Stimulated activated CD4-positive, alpha-beta T cell treated with anti-CD3 and anti-CD28 coated beads, Interleukin-15, amount 100 ng/mL, for 48 hours (primary cell): ENCODE measurements at places on chromosomes 4 and X.

DNA sequence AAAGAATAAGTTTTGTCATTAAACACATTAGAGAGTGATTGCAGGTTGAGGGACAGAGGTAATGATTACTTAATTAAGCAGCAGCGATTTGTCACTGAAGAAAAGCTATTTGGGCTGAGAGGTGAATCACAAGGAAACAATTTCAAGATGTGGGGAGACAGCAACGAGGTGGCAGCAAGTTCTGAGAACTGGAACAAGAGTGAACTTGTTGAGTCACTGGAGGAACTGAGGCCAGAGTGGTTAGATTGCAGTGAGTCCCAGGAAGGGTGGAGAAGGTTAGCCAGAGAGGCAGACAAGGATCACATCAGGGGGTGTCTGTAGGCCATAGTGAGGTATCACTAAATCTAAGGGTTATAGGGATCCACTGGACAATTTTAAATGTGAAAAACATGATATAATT is 57.9 kb upstream of the TMPRSS11A start:
- DNase-seq, result no peak

DNA sequence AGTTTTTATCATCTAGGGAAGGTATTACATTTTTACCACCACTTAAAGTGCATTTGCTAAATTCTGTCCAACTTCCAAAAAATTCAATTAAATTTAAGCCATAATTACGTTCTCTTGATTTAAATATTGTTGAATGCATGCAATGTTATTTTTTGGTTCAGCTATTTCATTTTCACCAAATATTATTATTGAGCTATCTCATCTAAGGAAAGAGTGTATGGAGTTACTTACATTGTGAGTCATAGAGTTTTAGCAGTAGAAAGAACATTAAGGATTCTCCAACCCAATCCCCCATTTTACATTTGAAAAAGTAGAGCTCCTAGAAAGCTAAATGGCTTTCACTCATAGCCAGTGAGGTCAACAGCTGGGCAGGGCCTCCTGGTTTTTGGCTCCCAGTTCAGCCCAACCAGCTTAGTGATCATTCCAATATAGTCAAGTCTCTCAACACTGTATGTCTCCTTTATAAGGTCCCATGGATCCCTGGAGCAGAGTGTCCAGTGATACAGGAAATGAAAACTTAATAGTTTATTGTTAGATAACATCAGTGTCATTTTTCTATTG is 60.5 kb downstream of the NDNF start:
- no peak for DNase-seq

DNA sequence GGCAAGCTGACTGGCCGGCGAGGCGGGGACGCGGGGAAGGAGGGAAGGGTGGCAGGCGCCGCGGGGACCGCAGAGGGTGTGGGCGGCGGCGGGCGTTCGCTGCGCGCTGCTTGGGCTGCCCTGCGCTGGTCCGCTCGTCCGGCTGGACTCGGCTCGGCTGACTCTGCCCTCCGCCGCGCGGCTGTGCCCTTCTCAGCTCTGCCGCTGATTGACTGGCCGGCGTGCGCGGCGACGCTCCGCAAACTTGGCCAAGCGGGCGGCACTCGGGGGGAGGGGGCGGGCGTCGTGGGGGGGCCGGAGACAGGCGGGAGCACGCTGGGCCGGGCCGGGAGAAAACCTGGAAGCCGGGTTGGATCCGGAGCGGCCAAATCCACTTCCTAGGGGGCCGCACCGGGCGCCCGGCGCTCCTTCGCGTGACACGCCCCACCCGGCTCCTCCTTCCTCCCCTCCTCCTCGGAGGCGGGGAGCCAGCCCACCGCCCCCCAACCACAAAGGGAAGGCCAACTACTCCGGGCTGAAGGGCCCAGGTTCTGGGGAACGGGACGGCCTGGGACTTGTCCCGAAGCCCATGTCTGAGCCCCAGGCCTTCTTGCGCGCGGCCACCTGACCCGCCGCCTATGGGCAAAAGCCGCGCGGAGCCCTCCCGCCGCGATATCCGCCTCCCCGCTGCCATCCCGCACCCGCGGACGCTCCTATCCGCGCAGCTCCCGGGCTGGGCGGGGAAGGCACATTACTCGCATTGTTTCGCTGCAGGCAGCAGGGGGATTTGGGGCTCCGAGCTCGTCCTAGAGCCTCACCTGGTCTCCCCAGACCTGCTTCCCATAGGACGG is at the start of gene GPC4:
Gene GPC4, minus strand, starts transcription at position 214 of the 830 bp plus-strand sequence. CDS start 524 bp downstream, outside the sequence.
- DNase-seq, result no peak

GRCh38 chrX:23008431-23009099 is 8.8 kb downstream of the DDX53 start:
- no peak for DNase-seq

GRCh38 chr4:101604976-101605375 is 185.6 kb upstream of the BANK1 start:
- no peak for DNase-seq

DNA sequence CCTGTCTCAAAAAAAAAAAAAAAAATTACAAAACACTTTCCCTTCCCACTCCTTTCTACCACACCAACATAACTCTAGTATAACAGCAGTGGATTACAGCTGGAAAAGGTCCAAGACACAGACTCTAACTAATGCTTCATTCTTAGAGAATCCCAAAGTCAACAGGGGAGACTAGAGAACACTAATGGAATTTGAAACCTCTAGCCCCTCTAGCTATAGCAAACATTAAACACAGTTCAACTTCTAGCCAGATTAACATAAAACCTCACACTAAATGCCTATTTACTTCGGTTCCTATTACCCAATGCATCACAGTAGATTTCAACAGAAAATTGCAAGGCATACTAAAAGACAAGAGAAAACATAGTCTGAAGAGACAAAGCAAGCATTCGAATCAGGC is 10.5 kb upstream of the DHX15 start:
- DNase-seq, result no peak

GRCh38 chr4:11259837-11260236 is 168.9 kb downstream of the HS3ST1 start:
- no peak for DNase-seq

DNA sequence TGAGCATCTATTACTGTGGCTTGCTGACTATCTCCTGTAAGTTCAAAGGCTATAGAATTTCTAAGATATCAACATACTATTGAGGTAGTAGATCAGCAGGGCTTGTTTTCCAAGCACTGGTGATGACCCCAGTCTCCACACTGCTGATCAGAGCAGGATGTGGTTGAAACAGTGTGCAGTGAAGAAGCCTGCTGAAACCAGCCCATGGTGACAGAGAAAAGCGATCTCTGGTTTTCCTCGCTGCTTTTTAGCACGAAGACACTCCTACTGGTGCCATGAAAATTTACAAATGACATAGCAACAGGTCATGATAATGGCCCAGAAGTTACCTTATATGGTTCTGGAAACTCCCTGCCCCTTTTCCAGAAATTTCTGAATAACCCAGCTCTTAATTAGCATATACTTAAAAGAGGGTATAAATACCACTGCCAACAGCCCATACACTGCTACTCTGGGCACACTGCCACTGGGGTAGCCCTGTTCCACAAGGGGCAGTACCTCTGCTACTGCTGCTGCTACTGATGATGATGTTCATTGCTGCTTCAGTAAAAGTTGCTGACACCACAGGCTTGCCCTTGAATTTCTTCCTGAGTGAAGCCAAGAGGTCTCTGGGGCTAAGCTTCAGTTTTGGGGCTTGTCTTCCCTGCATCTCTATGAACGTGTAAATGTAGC is 1689.5 kb upstream of the PCDH10 start:
- DNase-seq, result no peak

DNA sequence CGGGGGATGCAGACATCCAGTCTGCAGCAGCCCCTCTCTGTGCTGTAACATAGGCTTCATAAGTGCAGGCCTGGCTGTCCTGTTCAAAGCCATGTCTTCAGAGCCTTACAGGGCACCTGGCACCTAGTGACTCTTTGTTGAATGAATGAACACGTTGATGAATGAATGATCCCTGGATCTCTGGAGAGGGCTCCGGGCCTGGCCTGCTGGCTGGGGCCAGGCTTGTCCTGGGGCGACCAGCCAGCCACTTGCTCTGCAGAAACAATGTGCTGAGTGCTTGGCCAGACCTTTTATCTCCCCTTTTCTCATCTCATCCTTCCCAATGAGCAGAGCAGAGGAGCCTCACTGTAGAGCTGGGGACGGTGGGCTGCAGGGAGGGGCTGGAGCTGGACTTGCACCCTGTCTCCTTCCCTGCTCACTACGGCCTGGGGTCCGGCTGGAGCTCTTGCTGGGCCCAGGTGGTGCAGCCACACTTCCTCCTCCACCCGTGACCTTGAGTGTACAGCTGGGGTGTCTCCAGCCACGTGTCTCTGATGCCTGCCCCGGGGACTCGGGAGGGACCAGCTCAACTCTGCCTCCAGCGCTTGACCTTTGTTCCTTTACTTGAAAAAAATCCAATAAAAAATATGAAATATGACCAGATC is 77.9 kb downstream of the PSAPL1 start:
- DNase-seq, result no peak

GRCh38 chr4:102826890-102827673 is at the start of gene UBE2D3:
TSS of gene UBE2D3 (minus strand) at chr4:102827551. CDS start at chr4:102826508, 1,043 bp downstream.
- DNase-seq, result peak; percentile 93

DNA sequence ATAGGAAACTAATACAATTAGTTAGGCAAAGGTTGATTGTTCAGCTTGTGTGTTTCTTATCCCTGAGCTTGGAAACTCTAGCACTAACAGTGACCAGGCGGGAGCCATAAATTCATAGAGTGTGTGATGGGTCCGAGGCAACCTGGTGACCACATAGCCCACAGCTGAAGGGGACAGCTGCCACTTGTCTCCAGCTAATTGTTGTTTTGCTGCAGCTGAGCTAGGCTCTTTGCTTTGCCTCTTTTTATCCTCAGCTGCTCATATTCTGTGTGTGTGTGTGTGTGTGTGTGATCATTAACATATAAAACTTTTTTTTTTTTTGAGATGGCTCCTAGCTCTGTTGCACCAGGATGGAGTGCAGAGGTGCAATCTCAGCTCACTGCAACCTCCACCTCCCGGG is 53.2 kb downstream of the DOCK11 start:
- no peak for DNase-seq

DNA sequence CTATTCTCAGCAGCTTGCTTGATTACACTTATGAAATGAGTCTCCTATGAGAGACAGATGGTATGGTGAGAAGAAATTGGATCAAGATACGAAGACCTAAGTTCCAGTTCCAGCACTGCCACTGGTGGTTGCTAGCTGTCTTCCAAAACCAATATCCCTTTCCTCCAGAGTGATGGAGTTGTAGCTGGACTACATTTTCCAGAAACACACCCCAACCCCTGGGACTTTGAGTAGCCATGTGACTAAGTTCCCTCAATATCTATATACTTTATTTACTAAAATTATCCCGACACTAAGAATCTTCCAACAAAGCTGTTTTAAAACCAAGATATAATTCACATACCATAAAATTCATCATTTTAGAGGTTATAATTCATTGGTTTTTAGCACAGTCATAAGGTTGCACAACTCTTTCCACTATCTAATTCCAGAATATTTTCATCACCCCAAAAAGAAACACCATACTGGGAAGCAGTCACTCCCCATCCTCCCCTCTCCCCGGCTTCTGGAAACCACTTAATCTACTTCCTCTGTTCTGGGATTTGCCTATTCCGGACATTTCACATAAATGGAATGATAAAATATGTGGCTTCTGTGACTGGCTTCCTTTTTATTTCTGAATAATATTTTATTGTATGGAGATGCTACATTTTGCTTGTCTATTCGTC is 118.0 kb downstream of the MANBA start:
- no peak for DNase-seq

- no peak for DNase-seq
These were observed 2340.7 kb downstream of the PCDH7 start for GRCh38 chr4:33060674-33061542.

GRCh38 chrX:675279-675954 is 44.8 kb downstream of the SHOX start:
- no peak for DNase-seq
